ENCODE measurements at places on chromosomes 3 and 15. TPM values are rescaled to one million over a fixed set of nuclear protein-coding genes. Genes with fewer than 3 reads are reported as not detected.

Gene CCDC39
- not detected for total RNA-seq

Gene KCNH8
- not detected for total RNA-seq

Gene TRIM42
- total RNA-seq: not detected

Gene TMEM207
- total RNA-seq: not detected

Gene LRRC2
- not detected for total RNA-seq

Measured in A549 treated with CORT108297 at 1 μM for 4 hours (cell line).